ENCODE measurements at places on chromosomes 1 and 21.
A peak's percentile ranks its signal among the peaks of the same experiment; 100 is the strongest.

DNA sequence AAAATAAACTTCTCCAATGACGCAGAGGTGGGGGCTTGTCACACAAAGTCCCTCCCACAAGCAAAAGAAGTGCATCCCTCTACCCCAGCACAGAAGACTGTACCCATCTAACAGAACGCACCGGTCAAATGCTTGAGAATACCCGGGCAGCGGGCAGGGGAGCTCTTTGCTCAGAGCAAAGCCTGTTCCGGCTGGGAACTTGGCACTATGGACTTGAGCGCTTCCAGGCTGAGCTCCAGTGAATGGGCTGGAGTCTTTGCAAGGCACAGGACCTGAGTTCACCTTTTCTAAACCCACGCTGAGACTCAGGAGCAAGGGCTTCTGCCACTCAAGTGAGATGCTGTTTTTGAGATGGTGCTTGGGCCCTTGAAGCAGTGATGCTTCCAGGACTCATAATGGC lies 20.3 kb downstream of the RHBG start:
- no peak for DNase-seq

- DNase-seq, result no peak
These were observed 41.9 kb upstream of the BCAS2 start for GRCh38 chr1:114623364-114623763.

- DNase-seq, result no peak
These were observed 132.6 kb upstream of the ETV3 start for GRCh38 chr1:157270705-157271274.

DNA sequence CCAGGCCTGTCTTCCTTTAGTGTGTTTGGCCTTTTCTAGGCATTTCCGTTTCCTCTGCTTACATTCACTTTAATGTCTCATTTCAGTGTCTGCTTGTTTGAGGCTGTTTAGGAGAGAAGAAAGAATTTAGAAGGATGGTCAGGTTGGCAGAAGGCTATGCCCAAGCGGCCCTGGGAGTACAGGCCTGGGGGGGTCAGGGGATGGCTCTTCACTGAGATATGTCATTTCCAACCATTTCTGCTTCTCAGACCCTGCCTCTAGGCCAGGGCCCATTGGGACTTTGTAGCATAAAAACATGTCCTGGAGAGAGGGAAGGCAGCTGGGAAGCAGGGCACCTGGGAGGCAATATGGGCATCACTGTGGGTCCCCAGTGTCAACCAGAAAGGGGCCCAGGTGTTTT lies 86.0 kb downstream of the DDX20 start:
- DNase-seq, result no peak

DNA sequence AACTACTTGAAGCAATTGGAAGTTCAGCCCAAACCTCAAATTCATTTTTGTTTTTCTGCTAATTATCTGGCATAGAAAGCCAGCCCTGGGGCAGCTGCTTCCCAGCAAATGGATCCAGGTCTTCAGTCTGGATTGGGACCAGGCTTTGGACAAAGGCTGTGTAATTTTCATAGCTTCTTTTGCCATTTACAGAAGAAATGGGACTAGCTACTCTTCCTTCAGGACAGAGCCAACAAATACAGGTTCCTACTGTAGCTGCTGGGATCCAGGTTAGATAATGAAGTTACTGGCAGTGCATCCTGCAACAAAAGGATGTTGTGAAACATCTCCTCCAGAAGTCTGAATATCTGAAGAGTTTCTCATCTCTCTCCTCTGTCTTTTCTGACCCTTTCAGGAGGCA lies 171.5 kb upstream of the CAMK1G start:
- DNase-seq, result peak; percentile 60

DNA sequence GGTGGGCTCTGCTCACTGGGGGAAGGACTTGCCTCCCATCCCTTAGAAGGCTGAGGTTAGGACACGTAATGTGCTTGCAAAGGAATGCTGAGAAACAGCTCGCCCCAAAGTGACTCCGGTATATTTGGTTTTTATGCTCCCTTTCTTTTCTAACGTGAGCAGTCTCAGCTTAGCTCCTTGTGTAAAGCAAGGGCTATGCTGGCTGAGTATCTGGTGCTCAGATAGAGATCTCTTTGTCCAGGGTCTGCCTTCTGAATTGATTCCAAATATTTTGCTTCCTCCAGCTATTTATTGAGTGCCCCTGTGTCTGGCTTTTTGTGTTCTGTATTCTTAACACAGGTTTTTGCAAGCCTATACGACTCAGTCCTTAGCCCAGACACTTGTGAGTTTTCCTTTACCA lies 94.5 kb upstream of the ARTN start:
- no peak for DNase-seq

- peak; percentile 90 for DNase-seq
These were observed 20.7 kb downstream of the IL10RB start for GRCh38 chr21:33286600-33287456.

All from NCI-H226 (cell line).